Mesothelial cell of epicardium (in vitro differentiated cells): ENCODE measurements at places on chromosomes 2 and 18.

DNA sequence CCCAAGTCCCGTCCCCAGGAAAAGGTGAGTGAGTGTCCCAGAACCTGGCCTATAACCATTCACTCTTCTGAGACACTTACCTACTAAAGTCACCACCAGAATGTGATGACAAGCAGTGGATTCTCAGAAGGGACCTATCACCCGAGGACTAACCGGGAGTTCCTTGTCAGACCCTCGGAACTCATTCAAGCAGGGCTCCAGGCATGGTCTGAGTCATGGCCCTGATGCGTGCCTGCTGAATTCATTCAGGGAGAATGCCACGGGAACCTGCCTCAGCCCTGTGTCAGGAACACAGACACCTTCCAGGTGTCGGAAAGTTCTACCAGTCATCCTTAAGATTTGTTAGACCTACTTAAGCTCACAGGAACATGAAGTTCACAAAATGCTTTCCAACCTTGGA, 29.8 kb downstream of the ALPK2 start:
- DNase-seq = no peak

- DNase-seq = no peak
Measured at GRCh38 chr18:69408522-69408921, 7.8 kb downstream of the DOK6 start.

DNA sequence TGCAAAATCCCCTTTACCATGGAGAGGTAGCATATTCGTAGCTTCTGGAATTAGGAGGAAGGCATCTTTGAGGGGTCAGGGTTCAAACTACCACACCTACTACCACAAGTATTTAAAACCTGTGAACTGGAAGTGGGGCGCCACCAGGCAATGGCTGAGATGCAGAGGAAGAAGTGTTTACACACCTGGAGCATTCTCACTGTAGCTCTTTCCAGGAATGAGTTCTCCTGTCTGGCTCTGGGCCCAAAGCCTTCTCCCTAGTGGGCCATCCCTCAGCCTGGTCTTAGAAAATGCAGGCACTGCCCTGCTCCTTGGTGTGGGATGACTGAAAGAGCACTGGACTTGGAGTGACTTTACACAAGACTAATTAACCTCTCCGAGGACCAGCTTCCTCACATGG, 30.7 kb upstream of the FOXI3 start:
- DNase-seq = no peak

GRCh38 chr2:112692495-112692911, 28.3 kb upstream of the NT5DC4 start:
- no peak for DNase-seq

- DNase-seq = no peak
Measured at GRCh38 chr18:12679183-12679786, 21.4 kb upstream of the SPIRE1 start.

GRCh38 chr2:237190966-237191713, 105.5 kb downstream of the COPS8 start:
- DNase-seq = no peak

DNA sequence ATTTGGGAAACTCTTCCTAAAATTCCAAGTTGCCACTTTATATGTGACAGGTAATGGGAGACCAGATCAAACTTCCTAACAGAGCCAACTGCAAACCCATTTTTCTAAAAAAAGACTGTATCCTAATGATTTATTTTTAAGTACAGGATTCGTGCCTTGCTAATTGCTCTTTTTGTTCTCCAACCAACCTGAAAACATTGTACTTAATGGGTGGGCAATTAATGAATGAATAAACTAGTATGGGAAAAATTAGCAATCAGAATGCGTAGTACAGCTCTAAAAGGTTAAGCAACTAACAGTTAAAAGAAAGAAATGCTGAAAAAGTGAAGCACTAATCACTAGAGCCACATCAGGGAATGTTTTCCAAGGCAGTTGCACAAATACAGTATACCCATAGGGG, 217.2 kb upstream of the KCNJ3 start:
- DNase-seq = no peak

DNA sequence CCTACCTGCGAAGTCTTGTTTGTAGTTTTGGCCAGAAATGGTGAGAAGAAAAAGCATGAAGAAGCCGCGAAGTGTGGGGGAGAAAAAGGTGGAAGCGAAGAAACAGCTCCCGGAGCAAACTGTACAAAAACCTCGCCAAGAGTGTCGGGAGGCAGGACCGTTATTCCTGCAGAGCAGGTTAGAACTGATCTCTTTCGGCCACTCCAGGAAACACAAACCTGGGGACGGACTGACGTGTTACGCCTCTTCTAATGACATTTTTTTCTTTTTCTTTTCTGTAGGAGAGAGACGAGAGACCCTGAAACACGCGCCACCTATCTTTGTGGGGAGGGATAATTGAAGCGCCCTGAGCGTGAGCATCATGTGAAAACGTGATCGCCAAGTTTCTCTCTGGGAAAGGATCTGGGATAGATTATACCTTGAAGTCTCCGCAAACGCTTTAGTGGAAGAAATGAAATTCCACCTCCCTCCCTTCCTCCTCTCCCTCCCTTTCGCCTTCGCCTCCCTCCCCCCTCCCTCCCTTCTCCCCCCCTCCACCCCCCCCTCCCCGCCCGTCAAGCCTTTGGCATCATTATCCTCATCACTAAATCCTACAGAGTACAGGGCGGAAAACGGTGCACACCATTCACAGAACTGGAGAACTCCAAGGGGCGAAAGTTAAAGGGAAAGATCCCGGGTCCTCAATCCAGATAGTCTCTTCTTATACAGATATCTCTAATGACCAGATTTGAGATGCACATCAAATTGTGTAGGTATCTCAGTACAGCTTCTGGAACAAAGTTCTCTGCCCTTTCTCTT, at the start of gene ZEB2:
Gene ZEB2, minus strand, starts transcription at position 186 of the 798 bp plus-strand sequence. CDS start 2,769 bp downstream, outside the sequence.
- DNase-seq = no peak

- no peak for DNase-seq
Measured at GRCh38 chr2:109476641-109477441, 136.9 kb downstream of the SEPTIN10 start.

- no peak for DNase-seq
Measured at GRCh38 chr2:53182601-53183000, 585.0 kb upstream of the CHAC2 start.

- DNase-seq = no peak
Measured at GRCh38 chr2:186653511-186653910, 40.3 kb upstream of the FAM171B start.

GRCh38 chr2:10923965-10924364, 12.2 kb downstream of the KCNF1 start:
- DNase-seq = no peak

- no peak for DNase-seq
Measured at GRCh38 chr2:3414133-3414860, 34.8 kb downstream of the TRAPPC12 start.

DNA sequence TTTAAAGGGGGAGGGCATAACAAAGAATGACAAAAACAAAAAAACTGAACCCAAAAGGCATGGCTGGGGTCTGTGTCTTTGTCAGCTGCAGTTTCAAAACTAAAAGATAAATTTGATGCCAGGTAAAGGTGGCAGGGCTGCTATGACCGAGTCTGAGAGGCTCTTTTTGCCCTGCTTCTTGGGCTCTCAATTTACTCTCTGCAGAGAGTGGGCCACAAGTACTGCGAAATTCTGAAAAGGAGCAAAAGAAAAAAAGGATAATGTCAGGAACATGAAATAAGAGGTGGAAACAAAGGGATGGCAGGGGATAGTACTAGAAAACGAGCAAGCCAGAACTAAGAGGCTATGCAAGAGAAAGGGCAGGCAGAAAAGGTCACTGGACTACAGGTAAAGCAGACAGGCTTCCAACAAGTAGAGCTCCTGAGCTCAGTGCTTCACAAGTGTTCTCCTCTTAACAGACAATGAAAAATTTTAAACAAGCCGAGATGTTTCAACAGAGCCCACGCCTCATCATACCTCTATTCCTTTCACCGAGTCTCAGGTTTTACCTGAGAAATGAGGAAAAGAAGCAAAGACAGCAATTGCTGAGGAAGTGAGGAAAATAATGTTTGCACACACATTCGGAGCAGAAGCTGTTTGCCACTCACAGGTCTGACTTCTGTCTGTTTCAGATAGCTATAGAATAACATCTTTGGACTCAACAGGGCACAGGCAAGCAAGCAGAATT, 7.3 kb downstream of the IRS1 start:
- DNase-seq = no peak

- no peak for DNase-seq
Measured at GRCh38 chr2:130814931-130815680, 21.6 kb upstream of the ARHGEF4 start.

DNA sequence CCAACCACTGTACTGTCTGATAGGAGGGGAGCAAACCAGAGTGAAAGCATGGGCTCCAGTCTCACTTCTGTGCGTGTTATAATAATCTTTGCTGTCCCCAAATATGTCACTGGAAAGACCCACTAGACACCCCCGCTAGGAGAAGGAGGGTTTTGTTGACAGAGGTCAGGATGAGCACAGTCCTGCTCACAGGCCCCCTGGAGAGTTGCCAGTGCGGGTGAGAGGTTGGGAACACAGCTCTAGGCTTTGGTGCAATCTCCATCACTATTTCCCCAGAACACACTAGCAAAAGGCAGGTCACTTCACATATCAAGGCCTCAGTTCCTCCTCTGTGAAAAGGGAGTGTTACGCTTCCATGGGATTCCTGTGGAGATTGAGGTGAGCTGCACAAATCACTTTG, 9.7 kb downstream of the XDH start:
- no peak for DNase-seq

DNA sequence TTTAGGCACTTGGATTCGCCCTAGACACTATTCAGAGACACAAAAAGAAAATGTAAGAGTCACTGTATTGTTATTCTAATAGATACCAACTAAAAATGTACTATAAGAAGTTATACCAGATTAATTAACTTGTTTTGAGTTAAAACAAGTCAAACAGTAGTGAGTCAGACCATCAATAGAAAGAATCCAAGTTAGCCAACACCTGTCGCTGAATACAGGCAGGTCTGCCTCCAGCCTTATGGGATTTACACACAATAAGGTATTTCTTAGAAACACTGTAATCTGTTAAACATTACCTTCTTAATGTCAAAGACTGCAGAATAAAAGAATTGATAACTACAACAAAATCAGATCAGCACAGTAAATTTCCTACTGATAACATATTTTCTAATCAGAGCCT, 181.4 kb downstream of the DYM start:
- DNase-seq = no peak

DNA sequence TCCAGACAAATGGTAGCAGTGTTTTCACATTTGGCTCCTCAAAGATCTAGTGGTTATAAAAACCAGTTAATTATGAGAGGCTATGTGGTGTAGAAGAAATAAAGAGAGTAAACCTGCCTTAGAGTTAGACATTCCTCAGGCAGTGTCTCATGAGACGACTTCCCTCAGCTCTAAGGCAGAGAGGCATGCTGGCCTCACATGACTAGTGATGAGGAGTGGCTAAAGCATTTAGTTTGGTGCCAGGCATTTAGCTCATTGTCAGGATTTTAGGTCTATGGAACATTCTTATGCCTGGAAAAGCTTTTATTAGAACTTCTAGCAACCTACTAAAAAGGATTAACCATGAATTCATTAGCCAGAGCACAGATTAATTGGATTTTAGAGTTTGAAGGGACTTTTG, 90.3 kb downstream of the RPRM start:
- no peak for DNase-seq

DNA sequence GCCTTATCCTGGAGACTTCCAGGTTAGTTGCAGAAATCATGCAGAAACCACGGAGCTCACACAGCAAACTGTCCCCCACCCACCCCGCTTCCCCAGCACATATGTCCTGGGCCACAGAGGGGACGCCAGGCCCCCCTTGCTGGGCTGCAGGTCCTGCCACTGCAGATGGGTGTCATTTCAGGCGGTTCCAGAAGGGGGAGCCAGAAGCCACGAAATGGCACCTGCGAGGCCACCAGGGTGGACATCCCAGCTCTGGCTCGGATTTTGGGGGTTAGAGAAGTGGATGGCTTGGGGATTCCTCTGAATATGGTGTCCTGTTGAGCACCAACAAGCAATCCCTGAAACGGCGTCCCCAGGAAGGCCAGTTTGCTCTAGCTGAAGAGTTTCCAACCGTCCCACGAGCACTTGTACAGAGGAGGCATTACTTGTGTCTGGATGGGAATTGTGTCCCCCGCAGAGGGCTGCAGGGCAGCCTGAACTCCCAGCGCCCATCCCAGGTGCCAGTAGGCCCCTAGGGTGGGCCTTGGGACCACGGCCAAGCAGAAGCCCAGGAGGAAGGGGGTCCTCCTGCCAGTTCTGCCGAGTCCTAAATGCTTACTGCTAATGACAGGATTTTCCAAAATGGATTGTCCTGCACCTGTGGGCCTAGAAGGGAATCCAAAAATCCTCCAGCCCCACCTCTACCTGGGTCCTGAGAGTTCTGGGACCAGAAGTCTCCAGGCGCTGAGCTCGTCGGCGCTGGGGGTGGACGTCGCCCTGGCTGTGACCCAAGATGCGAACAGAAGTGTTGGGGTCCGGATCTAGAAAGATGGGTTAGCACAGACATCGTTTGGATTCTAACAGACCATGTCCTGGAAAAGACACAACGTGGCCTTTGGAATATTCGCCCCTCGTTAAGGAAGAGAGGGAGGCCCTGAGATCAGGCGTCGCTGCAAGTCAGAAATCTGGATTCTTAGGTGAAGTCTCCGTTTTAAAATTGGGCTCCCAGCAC, 14.6 kb upstream of the NFATC1 start:
- DNase-seq = no peak

GRCh38 chr2:17719562-17720371, 33.8 kb downstream of the SMC6 start:
- no peak for DNase-seq

GRCh38 chr18:36532394-36532793, 234.9 kb downstream of the FHOD3 start:
- DNase-seq = no peak

DNA sequence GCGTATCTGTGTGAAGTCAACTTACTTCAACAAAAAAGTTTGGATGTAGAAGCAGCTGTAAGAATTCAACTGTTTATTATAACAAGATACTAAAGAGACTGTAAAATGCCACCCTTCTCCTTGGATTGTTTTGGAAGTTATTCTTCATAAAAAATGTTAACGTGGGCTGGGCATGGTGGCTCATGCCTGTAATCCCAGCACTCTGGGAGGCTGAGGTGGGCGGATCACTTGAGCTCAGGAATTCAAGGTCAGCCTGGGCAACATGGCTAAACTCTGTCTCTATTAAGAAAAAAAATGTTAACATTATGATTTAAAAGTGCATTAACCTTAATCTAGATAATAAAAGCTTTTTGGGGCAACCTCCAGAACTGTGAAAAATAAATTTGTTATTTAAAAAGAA, 7.7 kb downstream of the CIAO1 start:
- no peak for DNase-seq

DNA sequence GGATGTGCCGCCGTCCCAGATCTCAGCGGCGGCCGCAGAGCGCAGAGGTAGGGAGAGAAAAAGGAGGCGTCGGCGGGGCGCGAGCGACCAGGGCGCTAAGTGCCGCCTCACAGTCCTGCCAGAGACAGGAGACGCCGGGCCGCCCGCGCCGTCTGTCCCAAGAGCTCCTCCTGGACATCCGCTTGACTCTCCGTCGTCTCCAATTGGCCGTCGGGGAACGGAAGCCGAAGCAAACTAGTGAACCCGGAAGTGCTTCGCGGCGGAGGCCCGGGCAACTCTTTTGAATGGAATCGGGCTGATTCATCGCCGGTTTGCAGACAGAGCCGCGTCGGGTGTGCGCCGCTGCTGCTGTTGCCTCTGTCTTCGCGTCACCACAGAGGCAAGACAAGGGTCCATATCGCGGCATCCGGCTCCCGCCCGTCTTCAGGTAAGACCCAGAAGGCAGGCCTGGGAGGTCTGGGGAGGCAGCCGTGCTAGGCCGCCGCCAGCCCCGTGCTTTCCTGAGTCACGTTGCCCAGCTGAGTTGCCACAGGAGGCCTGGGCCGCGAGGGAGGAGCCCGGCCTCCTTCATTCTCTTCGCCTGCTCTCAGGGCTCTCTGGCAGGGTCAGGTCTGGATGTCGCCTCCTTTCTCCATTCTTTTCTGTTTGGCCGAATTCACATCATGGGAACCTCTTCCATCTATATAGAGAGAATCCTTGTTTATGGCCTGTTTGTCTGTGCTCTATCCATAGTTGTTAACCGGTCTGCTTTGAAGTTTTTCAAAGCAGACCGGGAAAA, at the start of gene PSMD14:
Gene PSMD14, plus strand, starts transcription at position 248 of the 778 bp plus-strand sequence. CDS start 10,401 bp downstream, outside the sequence.
- peak; percentile 84 for DNase-seq
